ENCODE measurements at places on chromosomes 7 and 10.

DNA sequence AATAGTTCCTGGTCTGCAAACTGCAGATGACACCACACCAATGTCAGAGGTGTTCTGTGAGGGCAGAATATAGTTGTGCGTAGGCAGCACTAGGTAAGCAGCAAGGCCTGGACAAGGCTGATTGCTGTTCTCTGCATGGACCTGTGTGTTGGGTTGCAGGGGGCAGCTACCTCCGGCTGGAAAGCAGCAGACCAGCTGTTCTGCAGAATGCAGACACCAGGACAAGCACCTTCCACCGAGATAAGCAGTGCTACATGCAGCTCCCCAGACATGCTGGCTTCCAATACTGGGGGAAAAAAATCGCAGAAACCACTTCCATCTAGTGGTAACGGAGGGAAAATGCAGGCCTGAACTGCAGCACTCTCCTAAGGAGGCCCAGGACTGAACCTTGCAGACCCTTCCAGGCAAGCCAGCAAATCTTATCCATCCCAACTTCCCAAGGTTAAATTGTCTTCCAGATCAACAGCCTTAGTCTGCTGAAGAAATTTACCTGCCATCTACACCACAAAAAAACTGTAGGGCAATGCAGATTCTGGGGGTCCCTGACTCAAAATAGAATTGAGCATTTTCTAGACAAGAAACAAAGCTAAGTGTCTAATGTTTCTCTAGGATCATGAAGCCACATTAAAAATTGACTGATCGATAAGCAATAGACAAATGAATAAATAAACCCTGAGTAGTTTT lies 50.5 kb upstream of the COBL start:
- peak; percentile 4 for DNase-seq

- DNase-seq, result no peak
Measured at GRCh38 chr7:39530971-39531370, 35.2 kb upstream of the YAE1 start.

- DNase-seq, result no peak
Measured at GRCh38 chr7:135650831-135651573, 11.3 kb upstream of the STMP1 start.

- no peak for DNase-seq
Measured at GRCh38 chr10:76033457-76034196, 602.2 kb downstream of the LRMDA start.

DNA sequence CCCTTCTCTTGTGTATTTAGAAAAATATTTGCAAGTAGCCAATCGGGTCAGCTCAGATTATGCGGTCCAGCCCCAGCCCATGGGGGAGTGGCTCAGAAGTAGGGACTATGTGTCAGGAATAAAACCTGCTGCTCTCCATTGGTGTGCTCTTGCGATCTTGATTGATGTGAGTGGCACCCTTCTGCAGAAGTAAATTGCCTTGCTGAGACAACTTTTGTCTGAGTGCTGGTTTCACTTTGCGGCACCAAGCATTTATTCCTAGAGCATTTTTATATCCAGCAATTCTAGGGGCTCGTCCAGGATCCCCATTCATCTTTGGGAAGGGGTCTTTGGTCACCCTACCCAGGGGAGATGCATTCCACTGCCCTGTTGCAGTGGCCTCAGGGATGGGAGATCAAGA lies 26.1 kb upstream of the FAM221A start:
- no peak for DNase-seq

- no peak for DNase-seq
Measured at GRCh38 chr7:86978808-86979506, 80.5 kb downstream of the ELAPOR2 start.

- no peak for DNase-seq
Measured at GRCh38 chr10:34280599-34281374, 534.3 kb downstream of the PARD3 start.
